Activated naive CD4-positive, alpha-beta T cell treated with anti-CD3 and anti-CD28 coated beads for 36 hours (primary cell): ENCODE measurements at places on chromosomes 4 and X.

DNA sequence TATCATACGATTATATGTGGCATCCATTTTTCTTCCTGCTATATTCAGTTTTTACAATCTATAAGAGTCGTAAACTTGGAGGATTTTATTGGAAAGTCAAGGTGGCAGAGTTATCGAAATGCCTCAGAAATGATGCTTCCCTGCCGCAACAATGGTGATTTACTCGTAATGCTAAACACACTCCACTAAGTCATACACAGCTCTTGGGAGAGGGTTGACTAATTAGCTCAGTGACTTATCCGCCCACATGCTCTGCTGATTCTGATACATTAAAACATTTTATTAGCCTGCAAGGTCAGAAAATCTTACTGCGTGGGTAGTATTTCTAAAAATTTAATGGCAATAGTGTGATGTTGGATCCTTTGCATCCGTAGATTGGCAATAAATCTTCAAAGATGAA lies 420.1 kb downstream of the ARAP2 start:
- no peak for DNase-seq

DNA sequence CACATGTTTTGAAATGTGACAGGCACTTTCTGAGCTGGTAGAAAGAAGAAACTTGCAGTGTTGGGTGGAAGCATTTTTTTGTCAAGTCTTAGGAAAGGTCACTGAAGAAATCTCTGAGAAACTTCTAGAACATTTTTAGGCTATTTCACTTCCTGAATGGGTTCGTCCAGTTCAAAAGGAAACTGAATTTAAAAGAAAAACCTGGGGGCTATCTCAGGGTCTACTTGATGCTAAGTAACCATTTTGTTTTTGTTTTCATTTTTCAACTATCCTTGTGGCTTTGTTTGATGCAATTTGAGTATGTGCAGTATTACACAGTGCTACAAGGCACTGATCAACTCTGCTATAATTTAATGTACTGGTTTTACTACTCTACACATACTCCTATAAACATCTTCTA lies 34.0 kb upstream of the AMOT start:
- no peak for DNase-seq

GRCh38 chr4:52842792-52843191 lies 19.3 kb upstream of the RASL11B start:
- DNase-seq, result no peak

GRCh38 chr4:26789208-26789607 lies 71.4 kb upstream of the STIM2 start:
- DNase-seq, result no peak

DNA sequence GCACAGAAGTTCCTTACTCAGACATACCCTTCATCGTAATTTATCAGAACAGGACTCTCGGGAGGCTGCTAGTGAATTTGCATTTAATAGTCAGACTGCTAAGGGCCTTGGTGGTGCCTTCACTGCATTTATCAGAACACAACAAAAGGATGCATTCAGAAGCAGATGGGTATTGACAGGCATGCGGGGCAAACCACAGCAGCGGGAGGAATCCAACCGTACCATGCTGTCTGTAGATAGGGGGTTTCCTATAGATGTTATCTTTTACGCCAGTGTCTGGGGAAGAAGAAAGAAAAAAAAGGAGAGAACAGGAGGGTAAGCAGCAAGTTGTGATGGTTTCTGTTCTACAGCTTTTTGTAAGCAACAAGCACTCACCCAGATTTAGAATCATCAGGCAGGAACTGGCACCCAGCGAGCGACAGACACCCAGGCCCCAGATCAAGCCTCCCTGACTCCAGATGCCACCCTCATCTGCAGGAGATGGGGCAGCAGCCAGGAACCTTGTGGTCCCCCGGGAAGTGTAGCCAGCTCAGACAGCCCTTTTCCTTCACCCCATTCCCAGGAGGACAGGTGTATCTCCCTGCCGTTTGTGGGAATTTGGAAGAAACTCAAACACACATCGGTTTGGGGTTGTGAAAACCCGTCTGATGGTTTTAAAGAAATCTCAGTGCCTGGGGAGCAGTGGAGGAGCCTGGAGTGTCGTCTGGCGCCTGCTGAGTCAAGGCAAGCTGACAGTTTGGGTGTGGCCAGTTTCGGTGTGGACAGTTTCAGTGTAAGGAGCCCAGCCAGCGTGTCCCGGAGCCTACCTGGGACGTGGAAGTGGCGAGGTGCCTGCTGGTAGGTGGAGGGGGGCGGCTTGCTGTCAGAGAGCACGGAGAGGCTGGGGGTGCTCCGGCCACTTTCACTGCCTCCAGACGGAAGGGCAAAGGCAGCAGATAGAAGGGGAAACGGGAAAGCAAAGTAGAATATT lies 80.0 kb upstream of the AFAP1 start:
- no peak for DNase-seq
